ENCODE measurements at places on chromosomes 2 and 18.
A peak's percentile ranks its signal among the peaks of the same experiment; 100 is the strongest.

DNA sequence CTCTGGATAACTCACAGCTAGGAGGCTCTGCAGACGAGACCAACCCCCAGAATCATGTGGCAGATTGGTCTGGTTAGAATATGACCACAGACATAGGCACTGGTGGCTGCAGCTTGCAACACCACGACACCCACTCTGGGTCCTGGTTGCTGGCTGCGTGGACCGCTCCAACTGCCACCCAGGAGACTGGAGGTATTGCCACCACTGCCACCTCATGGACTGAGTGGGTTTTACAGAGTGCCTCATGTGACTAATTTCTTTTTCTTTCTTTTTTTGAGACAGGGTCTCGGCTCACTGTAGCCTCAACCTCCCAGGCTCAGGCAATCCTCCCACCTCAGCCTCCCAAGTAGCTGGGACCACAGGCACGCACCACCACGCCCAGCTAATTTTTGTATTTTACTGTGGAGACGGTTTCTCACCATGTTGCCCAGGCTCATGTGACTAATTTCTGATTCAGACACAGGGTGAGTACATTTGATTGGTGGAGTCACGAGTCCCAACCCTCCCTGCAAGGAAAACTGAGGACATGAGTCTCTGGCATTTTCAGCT lies 29.9 kb upstream of the NT5DC4 start:
- peak; percentile 58 for DNase-seq

- no peak for DNase-seq
Measured at GRCh38 chr2:8421658-8422449, 260.0 kb upstream of the ID2 start.

DNA sequence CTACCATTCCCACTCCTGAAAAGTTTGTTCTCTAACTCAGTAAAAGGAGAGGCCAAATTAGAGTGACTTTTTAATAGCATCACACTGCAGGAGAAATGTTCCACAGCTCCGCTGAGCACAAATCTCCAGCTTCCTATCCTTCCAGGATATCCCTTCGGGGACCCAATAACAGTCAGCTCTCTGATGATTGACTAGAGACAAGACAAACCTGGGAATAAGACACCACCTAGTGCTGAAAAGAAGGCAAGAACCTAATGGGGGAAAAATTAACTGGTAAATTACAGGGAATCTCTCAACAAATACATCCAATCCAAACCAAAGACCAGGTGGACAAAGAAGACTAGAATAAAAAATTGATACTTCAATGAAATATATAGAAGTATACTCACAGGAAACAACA lies 977.1 kb upstream of the SOX11 start:
- DNase-seq = no peak

GRCh38 chr2:34875091-34875745 lies 1276.1 kb upstream of the FAM98A start:
- no peak for DNase-seq

GRCh38 chr2:240399419-240400324 lies 35.8 kb upstream of the GPC1 start:
- no peak for DNase-seq

GRCh38 chr18:2881088-2881839 lies 34.5 kb downstream of the EMILIN2 start:
- DNase-seq = no peak

DNA sequence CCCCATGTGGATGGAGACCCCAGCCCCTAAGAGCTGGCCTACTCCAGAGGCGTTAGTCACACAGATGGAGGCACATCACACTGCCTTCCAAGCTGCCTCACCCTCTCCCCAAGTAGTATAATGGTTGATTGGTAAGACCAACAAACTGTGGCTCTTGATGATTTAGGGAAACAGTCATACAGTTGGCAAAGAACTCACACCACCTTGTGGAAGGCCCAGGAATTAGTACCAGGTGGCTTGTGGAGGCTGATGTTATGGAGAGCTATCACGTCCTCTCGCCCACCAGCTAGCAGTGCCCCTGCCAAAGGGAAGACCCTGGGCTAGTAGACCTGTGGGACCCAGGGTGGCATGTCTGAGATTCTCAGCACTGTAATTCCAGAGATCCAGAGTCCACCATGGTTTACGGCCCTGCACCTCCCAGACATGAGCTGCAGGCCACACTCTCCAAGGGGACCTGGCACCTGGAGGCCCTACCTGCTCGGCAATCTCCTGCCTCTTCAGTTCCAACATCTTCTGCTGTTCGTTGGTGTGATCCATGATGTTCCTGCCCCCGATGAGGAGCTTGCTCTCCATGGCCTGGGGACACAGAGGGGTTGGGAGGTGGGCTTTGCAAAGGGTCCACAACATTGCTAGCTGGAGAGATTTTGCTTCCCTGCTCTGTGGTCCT lies 26.3 kb downstream of the KIF3C start:
- DNase-seq = no peak

DNA sequence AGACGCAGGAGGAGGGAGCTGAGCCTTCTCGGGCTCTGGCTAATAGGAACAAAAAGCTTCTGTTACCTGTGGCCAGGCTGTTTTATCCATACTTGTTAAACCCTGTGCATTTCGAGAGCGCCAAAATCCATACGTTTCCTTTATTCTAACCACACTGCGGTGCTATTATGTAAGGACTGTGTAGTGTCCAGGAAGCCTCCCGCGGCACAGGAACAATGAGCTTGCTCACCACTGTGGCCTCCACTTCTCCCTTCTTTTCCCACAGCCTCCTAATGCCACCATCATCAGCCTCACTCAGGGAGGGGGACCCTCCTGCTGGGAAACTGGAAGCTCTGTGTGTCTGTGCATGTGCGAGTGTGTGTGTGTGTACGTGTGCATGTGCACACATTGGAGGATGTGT lies 268.5 kb downstream of the HAUS1 start:
- no peak for DNase-seq

- no peak for DNase-seq
Measured at GRCh38 chr2:223822818-223823217, 14.6 kb downstream of the AP1S3 start.

DNA sequence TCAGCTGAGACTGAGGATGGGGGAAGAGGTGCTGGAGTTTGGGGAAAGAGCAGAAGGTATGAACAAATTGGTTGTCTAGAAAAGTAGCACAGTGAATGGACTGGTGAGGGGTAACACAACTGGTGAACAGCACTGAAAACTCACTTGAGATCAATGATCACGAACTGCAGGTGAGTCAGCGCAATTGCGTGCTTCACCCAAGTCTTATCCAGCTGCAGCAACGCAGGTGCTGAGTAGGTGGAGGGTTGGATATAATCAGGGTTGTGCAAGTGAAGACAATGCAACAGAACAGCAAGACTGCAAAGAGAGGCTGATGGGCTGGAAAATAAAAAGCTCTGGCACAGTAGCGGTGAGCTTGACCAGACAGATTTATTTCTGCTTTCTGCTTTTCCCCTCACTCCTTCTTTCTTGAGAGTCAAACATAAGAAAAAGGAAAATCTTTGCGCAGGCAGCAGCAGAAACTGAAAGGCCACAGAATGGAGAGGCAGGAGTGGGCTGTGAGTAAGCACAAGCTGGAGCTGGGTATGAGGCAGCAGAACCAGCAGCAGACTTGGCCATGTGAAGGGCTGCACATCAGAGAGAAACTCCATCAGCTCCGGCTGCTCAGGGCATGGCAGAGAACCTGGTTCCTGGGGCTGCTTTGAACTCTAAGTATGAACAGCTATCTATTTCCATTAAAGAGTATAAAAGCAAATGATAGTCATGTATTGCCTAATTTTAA lies 99.4 kb upstream of the ARL5A start:
- DNase-seq = no peak

DNA sequence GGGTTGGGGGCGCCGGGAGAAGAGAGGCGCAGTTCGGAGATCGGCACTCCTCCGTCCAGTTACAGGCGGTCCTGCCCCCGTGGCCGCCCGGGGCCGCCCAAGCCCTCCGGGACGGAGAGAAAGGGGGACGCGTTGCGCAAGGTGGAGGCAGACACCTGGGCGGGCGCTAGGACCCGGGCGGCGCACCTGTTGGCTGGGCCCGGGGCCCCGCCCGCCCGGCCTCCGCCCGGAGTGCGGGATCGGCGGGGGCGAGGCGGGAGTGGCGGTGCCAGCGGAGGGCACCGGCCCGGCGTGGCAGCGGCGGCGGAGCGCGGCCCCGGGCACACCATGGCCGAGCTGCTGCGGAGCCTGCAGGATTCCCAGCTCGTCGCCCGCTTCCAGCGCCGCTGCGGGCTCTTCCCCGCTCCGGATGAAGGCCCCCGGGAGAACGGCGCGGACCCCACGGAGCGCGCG lies at the start of gene SGPP2:
TSS of gene SGPP2 (plus strand) at position 268 of the 453 bp plus-strand sequence. CDS start at position 328, 60 bp downstream.
- no peak for DNase-seq

GRCh38 chr2:144165599-144166250 lies 354.2 kb downstream of the ZEB2 start:
- DNase-seq = no peak

Measured in activated T-cell treated with anti-CD3 and anti-CD28 coated beads for 1 hour (primary cell).